ENCODE measurements at places on chromosomes 1 and 21.

- DNase-seq = no peak
These were observed 139.6 kb downstream of the BRINP2 start for GRCh38 chr1:177310326-177310725.

DNA sequence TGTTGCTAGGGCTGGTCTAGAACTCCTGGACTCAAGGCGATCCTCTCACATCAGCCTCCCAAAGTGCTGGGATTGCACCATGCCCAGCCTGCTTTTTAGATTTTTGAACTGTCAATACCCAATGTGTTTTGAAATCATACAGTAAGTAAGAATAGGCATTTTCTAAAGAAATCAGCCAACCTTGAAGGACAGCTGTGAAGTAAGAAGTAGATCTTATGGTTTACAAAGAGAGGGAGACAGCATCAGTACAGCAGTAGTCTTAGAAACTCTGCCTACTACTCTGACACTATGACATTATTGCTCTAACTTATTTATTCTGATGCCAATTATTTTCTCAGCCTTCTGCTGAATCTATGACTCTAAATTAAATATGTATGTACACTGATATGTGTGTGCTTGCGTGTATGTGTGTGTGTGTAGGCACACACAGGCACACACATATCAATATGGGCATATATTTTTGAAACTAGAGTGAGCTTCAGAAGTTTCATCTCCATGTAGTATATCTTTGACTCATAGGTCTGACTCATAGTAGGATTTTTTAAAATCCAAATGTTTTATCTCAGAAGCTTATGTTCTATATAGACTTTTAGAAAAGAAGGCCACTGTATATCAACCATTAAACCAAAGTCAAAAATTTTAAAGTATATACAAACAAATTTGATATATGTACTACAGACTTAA is 140.4 kb downstream of the COL24A1 start:
- DNase-seq = no peak

GRCh38 chr21:31688603-31689368 is 29.3 kb downstream of the SOD1 start:
- DNase-seq = no peak

DNA sequence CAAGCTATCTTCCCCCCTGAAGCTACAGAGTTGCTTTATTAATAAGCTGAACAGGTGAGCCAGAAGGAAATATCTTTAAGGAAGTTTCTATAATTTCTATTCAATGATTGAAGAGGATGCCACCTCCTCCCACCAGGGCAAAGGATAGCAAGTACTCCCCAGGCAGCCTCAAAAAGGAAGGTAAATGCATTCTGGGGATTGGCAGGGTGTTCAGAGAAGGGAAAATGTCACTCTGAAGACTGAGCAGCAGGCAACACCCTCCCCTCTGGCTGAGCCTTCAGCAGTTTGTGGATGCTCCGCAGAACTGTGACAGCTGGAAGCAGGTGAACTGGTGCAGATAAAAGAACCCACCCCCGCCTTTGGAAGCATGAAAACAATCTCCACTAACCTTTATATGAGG is 140.8 kb downstream of the BRINP2 start:
- no peak for DNase-seq

DNA sequence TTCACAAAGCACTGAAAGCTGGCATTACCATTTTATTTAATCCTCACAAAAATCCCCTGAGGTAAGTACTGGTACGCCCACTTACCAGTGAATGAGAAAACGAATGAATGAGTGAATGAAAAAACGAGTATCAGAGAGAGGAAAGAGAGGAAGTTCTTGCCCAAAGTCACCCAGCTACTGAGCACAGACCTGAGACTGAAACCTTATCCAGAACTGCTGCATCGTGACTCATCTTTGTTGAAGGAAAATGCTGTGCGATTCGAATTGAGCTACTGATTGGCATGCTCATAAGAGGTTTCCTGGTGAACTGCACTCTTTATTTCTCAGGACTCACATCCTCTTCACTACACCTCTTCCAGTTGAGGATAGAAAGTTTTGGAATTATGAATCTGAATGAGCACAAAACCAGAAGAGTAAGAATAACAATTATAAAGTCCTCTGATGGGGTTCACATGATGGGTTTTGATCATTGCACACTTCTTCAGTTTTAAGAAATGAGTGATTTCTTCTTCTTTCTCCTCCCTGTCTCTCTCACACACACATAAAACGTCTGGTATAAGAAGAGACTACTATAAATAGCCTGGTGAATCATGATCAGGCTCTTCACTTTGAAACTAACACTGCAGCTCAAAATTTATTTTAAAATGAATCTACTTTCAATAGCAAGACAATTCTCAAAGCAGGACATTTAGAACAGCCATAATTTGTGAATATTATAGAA is 32.1 kb downstream of the IL12RB2 start:
- DNase-seq = no peak

DNA sequence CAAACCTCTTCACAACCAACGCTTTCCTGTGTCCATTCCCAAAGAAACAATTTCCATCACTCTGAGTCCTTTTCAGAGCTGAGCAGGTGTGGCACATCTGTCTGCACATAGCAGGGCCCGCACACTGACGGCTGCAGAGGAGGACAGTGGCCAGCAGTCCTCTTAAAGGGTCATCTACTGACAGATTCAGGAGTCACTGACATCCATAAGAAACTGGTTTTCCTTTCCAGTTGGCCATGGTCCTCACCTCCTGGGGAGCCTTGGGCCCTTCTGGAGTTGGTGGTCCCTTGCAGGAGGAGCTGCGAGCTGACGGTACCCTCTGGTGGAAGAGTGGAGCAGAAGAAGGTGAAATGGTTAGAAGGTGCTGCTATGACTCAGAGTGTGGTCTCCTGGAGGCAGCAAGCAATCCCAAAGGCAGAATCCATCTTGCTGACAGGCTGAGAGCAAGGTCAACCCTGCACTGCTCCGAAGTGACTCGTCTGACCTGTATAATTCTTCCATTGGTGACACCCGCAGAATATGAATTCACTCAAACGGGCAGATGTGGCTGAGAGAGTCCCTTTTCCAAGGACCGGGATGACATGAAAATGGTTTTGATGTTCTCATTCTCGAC is 278.5 kb upstream of the C1orf174 start:
- no peak for DNase-seq

DNA sequence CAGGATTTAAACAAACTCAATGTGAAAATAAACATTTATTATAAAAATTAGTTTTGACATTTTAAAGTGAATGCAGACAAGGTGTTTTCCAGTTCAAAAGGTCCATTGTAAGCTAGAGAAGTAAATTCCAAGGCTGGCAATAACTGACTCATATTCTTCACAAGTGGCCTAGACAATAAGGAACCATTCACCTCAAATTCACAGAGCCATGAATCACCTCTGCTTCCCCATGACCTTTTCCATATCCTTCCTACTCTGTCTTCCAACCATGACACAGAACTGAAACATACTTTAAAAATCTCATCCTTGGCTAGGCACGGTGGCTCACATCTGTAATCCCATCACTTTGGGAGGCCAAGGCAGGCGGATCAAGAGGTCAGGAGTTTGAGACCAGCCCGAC is 24.8 kb downstream of the F11R start:
- DNase-seq = no peak

GRCh38 chr1:81505831-81506230 is 294.9 kb upstream of the ADGRL2 start:
- DNase-seq = peak; percentile 72

DNA sequence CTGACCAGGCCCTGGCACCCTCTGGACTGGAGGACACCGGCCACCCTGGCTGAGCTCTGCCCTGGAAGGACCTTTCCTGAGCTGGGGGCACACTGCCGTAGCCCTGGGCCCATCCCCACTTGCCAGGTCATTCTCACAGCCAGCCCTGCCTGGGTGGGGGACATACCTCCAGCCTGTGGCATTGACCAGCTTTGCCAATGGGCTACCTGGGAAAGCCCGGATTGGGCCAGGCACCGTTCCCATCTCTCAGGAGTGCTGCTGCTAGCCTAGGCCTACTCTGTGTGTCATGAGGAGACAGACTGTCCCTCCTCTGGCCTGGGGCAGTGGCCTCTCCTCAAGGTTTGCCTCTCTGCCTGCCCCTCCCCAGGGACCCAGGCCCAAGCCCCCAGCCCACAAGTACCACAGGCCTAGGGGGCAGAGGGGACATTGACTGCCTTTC is 40.0 kb downstream of the COQ8A start:
- DNase-seq = no peak

DNA sequence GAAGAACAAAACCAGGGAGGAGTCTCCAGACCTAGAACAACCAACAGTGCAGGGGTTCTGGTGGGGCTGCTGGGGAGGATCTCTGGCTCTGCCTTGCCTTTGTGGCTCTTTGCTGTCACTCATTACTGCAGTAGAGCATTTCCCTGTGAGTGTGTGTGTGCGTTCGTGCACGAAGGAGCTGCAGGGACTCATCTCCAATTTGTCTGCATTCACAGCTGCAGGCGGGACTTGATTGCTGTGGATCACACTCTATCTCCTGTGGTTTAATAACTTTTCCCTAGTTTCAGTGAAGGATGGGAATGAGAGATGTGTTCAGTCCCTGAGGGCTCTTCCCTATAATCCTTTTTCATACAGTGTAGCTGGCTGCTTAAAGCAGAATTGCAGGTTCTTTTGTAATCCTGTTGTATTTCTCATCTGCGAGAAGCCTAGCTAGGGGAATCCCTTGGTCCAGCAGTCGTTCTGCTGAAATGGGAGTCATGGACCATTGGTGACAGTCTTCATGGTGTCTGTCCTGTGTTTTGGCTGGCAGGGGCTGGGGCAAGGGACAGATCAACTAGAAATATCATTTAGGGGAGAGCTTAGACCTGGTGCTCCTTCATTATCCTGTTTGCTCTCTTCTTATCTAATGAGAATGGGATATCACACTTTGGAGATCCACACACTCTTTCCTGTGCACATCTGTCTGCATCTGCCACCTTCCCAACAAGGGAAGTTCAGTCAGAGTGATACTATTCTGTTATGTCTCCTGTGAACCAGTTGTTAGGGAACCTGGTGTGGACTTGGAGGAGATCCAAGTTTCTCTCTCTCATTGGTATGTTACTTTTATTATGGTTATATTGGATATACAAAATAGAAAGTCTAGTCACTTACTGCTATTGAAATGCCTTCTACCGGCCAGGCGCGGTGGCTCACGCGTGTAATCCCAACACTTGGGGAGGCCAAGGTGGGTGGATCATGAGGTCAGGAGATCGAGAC is 3.0 kb downstream of the PCP4L1 start:
- no peak for DNase-seq

GRCh38 chr1:43317817-43318471 is 17.2 kb downstream of the TIE1 start:
- no peak for DNase-seq

GRCh38 chr1:205287767-205288559 is 33.6 kb downstream of the NUAK2 start:
- DNase-seq = peak; percentile 99

DNA sequence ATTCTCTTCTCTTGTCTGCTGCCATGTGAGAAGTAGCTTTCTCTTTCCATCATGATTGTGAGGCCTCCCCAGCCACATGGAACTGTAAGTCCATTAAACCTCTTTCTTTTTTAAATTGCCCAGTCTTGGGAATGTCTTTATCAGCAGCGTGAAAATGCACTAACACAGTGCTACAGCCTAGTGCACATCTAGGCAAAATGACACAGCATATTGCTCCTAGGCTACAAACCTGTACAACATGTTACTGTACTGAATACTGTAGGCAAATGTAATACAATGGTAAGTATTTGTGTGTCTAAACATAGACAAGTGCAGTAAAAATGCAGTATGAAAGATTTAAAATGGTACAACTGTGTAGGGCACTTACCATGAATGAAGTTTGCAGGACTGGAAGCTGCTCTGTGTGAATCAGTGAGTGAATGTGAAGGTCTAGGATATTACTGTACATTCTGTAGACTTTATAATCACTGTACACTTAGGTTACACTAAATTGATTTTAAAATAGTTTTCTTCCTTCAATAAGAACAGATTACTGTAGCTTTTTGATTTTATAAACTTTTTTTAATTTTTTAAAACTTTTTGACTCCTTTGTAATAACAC is 69.4 kb downstream of the RGS21 start:
- DNase-seq = no peak

DNA sequence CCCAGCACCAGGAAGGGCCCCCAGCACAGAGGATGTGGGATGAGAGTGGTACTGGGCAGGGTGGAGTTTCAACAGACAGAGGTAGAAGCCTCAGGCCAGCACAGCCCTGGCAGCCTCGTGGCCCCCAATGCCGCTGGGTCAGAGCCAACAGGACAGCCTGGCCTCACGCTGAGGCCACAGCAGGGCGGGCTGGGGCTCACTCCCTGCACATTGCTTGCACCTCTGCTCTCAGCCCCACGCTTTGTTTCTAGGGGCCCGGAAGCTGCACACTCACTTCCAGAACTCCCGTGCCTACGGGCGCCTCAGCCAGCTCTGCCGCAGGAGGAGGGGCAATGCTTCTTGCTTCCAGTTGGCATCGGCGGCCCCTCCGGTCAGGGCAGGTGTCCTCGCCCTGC is 72.9 kb downstream of the SIK1 start:
- no peak for DNase-seq

- DNase-seq = no peak
These were observed 435.9 kb upstream of the PRMT6 start for GRCh38 chr1:106620521-106620954.

- no peak for DNase-seq
These were observed 34.4 kb downstream of the NUCKS1 start for GRCh38 chr1:205715628-205716027.

- DNase-seq = no peak
These were observed 151.6 kb downstream of the AJAP1 start for GRCh38 chr1:4805987-4806386.

DNA sequence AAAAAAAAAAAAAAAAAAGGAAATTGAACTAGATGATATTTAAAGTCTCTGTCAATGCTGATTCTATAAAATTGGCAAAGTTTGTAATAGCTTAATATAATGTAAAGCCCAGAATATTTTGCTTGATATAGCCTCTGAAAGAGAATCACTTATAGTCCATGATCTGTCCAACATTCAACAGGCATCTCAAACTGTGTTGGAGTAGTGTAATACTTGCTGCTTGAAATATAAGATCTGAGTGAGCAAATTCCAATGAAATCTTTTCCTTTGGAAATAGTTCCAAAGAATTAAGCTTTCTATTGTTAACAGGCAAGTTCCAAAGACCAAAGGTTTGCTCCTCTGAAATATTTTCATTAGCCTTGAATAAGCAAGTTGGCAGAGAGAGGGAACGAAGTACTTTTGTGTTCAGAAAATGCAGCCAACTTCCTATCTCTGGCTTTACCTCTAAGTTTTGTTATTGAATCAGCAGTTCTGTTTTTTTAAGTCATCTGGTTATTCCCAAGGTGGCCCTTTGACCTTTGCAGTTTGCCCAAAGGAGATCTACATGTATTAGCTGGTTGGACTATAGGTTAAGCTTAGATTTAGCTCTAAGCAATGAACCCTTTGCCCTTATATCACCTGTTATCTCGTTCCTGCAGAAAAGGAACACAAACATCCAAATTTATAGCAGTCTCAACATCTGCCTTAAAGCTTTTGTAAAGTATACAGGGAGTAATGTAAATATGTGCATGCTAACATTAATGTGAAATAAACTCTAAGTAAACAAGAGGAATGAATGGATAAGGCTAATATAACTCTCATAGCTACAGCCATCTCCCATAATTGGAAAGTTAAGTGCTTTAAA is 24.4 kb upstream of the CEP350 start:
- no peak for DNase-seq

GRCh38 chr1:164180824-164181223 is 378.2 kb upstream of the PBX1 start:
- DNase-seq = no peak

- no peak for DNase-seq
These were observed 2.7 kb upstream of the CAPN2 start for GRCh38 chr1:223709598-223709997.

Measured in GM12864 (cell line).